ENCODE measurements at places on chromosomes 2 and 18.

DNA sequence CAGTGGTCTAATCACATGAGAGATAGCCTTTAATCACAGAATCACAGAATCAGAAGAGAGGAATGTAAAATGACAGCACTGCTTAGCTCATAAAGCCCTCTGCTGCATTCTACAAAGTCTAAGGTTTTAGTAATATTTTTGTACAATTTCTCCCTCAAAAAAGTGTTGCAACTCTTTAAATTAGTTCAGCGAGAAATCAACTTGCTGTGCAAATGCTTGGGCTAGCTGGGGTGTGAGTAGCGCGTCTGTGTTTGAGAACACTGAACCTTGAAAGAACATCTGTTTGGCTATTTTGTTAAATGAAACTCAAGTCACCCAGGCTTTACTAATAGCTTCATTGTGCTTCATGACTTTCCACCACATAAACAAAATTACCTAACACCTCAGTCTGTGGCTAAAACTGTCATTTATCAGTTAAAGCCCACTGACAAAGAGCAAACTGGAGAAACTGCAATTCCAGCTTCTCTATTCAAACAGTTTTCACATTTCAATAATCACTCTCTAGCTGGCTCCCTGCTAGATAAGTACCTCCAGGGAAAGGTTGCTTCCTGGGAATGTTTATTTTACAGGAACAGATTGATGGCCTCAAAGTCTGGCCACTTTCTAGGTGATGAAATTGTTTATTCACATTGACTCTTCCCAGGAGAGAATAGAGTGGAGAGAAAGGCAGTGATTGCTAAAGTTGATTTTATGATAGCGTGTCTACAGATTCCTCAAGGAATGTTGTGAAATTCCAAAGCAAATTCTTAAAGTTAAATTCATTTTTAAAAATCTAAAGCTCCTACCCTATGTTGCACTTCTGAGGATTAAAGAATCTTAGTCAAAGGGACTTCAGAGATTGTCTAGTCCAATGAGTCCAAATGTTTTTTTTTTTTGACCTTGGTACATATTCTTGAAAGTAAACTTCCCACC lies 36.0 kb upstream of the STAT1 start:
- no peak for DNase-seq

DNA sequence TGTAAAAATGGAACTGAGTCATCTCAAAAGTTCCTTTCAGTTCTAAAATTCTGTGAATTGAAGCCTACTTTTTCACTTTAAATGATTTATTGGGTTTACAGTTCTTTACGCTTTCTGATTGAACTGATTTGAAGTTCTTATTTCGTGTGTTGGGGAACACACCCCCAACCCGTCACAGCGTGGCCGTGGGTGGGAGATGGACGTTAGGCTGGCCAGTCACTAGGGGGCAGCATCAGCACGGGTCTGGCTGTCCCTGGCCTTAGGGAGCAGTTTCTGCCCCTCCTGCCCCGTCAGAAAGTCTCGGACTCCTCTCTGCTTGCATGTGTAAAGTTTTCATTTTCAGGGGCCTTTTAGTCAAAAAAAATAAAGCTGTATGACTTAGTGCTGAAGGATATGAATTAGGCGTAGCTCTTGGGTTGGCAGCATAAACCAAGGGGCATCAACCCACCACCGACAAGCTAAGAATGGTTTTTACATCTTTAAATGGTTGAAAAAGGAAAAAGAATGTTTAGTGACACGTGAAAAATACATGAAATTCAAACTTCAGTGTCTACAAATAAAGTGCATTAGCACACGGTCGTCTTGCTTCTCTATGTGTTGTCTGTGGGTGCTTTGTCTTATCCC lies 63.4 kb downstream of the ZCCHC2 start:
- peak; percentile 33 for DNase-seq

DNA sequence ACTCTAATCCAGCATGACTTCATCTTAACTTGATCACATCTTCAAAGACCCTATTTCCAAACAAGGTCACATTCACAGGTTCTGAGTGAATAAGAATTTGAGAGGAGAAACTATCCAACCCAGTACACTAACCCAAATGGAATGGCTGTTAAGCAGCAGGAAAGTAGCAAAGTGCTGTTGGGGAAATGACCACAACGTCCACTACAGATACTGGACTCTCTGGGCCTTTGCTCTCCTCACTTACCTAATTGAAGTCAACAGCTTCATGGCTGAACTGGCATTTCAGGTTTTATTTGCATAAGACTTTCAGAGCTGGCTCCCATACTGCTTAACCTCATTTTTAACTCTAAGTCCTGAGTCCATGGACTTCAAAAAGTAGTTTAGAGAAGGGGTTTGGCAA lies 38.0 kb upstream of the ACVR2A start:
- DNase-seq: no peak

GRCh38 chr2:10123281-10123680 lies 742 bp downstream of the RRM2 start:
- DNase-seq: no peak

GRCh38 chr2:101901241-101901640 lies 90.5 kb upstream of the IL1R2 start:
- DNase-seq: no peak

DNA sequence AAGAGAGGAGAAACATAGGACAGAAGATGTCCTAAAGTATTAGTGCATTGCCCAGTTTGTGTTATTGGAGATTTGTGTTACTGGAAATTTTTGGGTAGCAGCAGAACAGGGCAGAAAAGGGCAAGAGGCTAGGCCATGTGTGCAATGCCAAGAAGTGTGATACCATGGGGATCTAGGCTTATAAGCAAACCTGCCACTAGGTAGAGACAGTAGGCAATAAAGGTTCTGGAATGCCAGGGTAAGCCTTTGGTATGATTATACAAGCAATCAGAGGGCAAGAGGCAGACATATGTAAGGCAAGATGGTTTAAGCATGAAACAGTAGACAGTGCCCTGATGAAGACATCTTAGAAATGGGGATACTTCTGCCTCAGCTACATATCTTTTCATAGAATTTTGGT lies 12.3 kb upstream of the CERS6 start:
- no peak for DNase-seq

GRCh38 chr18:78303519-78304191 lies 676.0 kb upstream of the SALL3 start:
- no peak for DNase-seq

- DNase-seq: no peak
Measured at GRCh38 chr18:378079-378478, 110.2 kb upstream of the THOC1 start.

DNA sequence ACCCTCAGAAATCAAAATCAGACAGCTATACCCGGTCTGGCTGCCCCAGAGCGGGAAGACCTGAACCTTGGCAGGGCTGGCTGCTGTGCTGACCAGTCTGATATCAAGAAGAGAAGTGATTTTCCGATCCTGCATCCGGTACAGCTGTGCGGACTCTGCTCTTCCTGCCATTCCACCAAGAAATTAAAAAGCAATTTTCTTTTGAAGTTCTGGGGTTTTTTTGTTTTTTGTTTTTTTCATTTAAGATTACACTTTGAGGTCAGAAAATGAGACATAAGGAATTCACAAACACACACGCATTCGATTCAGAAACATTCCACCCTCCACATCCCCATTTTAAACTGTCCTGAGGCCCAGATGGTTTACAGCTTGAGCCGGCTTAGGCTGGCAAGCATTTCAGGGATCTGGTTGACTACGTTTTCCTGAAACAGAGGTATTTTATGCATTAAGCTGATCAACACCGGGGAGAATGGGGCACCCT lies 156.5 kb downstream of the COL6A3 start:
- no peak for DNase-seq

DNA sequence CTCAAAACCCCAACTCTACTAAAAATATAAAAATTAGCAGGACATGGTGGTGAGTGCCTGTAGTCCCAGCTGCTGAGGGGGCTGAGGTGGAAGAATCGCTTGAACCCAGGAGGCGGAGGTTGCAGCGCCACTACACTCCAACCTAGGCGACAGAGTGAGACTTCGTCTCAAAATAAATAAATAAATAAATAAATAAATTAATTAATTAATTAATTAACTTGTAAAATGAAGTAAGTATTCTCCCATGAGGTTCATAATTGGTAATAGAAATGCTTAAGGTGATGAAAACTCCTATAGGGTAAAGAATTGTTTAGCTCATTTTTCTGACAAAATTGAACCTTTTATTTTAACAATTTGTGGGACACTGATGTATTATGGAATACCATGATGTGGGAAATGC lies 230.8 kb downstream of the TMEM182 start:
- DNase-seq: no peak

DNA sequence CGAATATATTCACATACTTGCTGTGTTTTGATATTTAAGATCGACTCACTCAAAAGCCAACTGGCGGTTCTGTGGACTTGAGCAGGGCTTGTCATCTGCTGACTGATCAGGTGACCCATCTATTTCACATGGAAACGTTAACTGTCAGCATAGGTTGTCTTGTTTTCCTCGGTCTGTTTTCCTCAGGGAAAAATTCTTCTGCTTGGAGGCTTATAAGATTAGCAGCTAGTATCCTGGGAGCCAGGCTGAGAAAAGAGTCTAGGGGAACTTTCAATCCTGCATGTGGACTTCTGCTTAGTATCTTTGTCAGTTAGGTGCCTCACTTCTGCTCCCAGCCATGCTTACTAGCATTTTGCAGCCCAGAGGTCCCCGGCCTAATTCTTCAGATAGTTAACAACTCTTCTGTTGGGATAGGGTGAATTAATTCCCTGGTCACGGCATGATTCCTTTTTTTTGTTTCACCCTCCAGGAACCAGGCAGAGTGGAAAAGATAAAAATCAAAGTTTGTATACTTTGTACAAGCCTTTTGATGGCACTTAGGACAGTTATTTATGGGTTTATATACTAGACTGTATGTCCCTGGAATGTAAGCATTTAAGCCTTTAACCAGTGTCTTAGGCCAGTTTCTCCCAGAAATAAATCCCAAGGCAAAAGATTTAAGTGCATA lies 226.0 kb downstream of the GULP1 start:
- no peak for DNase-seq

- DNase-seq: no peak
Measured at GRCh38 chr2:119472749-119473148, 41.1 kb downstream of the TMEM37 start.

DNA sequence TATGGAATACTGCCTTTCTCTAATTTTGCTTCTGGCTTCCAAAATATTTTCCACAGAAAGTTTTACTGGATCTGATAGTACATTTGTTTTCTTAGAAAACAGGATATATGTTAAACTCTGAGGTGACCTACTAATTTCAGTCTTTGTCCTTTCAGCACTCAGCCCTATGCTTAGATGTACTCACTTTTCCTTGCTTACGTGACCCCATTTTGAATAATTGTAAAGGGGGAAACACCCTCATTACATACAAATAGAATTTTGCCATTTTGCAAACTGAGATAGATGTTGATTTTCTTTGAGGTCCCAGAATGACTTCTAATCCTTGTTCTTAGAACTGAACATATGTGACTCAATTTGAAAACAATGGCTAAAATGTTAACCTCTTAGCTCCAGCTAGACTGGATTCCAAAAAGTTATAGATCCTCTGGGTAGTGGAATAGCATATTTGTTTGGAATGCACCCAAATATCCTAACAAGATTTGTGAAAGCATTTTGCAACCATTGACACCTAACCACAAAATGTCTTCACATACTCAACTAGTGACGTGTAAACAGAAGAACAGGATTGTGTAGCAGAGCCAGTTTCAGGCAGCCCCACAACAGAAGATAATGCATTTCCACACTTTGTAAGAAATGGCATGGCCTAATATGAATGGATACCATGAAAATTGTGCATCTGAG lies 44.8 kb upstream of the EHBP1 start:
- DNase-seq: no peak

DNA sequence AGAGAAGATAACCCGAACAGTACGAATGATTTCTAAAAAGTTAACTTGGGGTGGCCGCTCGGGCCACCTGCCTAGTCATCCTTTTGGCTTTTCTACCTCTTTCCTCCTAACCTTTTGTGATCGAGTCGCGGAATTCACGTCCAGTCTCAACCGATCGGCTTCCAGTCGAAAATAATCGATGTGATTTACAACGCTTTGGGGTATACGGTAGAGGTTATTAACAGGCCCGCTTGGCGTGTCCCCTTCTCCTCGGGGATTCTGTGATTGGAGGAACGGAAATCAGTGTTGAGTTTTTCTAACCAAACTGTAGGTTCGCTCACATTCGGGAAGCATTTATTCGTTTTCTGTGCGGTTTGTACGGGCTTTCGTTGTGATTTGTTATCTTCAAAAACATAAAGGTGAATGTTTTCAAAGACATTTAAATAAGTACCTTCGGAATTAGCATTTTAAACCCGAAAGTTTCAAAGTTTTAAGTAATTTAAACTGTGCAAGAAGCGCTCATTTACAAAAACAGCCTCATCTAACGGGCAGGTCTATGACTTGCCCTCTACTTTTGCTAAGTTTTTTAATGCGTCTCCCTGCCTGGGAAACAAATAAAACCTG lies 588 bp upstream of the FOXI3 start:
- DNase-seq: no peak

GRCh38 chr2:219718066-219718465 lies 90.6 kb downstream of the SLC4A3 start:
- no peak for DNase-seq

- no peak for DNase-seq
Measured at GRCh38 chr2:171814883-171815282, 79.2 kb downstream of the SLC25A12 start.

DNA sequence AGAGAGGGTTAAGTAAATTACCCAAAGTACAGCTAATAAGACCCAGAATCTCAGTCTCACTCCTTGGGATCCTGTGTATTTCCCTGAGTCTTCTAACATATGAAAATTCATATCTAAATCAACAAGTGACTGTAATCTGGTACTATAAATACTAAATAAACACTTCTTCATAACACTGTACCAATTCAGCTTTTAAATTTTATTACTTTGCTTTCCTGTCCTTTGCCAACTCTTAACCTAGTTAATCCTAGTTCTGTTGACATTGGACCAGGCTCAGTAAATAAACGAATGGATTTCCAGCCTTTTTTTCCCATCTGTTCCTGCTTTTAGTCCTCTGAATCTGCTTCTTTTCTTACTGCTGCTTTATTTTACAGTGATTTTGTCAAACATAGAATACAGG lies 13.8 kb downstream of the MRPL35 start:
- no peak for DNase-seq

GRCh38 chr2:141694180-141694579 lies 436.6 kb downstream of the LRP1B start:
- DNase-seq: no peak

DNA sequence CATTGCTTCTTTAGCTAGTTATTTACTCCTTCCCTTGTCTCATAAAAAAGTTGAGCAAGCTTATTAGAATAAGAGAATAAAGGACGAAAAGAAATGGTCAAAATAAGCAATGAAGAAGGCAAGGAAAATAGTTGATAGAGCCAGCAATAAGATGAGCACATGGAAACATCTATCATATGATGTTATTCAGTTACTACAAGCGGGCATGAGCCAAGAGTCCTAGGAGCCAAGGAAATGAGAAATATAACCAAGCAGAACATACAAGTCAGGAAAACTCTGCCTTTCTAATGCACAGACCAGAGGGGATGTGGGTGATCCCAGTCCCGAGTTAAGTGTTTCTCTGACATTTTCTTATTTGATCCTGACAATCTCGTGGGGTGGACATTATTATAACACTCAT lies 33.9 kb downstream of the INO80C start:
- DNase-seq: no peak

DNA sequence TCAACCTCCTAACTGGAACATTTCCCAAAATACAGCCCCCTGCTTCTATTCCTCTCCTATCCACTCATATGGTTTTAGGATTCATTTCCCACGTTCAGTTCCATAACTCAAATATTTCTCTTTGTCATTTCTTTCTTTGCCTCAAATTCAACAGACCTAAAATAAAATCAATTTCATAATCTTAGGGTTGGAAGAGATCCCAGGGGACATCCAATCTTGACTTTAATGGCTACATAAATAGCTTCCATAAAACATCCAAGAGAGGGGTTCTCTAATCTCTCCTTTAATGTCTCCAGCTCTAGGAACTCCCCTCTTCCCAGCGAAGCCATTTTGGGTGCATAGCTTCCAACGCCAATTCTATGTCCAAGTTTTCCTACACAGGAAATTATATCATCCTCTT lies 33.8 kb downstream of the RBKS start:
- no peak for DNase-seq
